ENCODE measurements at places on chromosomes 7 and 10.

- DNase-seq, result no peak
These were observed 15.2 kb upstream of the GALNTL5 start for GRCh38 chr7:151941009-151941408.

DNA sequence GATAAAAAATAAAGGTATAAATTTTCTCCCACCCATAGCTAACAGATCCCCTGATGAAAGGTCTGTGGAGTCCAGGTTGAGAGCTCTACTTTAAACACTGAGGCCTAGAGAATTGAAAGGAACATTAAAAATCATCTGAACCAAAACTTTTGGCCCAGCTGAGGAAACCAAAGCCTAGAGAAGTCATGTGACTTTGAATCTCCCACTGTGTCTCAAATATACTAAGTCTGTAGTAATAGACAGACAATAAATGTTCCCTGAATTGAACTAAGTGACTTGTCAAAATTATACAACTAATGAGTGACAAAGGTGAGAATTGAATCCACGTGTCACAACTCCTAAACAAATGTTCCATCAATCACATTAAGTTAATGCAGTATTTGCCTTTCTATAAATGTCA lies 5.7 kb downstream of the GBX1 start:
- no peak for DNase-seq

DNA sequence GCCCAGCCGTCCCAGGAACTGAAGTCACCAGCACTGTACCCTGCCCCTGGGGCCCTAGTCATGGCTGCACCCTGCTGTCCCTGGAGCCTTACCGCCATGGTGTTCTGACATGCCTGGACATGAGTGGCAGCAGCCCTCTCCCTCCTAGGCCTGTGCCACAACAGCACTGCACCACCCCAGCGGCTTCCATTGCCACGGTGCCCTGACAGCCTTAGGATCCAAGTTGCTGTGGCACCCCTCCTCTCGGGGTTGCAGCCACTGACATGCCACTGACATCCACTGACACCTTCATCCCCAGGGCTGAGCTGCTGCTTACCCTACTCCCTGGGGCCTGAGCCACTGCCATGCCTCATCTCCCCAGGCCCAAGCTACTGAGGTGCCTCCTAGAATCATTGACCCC lies 39.6 kb upstream of the SHH start:
- DNase-seq, result no peak

- no peak for DNase-seq
These were observed 3.2 kb upstream of the GIMAP4 start for GRCh38 chr7:150564006-150564405.

- peak; percentile 20 for DNase-seq
These were observed 474.0 kb downstream of the GPAM start for GRCh38 chr10:111709603-111710002.

Data from fibroblast of mammary gland (primary cell).